ENCODE measurements at places on chromosomes 16 and 17. TPM values are rescaled to one million over a fixed set of nuclear protein-coding genes. Genes with fewer than 3 reads are reported as not detected.

Gene IL17C
- not detected for total RNA-seq

Gene NPIPB5
- 352 TPM for total RNA-seq

Gene CLDN6
- not detected for total RNA-seq

Gene PKMYT1
- 1.5 TPM for total RNA-seq

DNA sequence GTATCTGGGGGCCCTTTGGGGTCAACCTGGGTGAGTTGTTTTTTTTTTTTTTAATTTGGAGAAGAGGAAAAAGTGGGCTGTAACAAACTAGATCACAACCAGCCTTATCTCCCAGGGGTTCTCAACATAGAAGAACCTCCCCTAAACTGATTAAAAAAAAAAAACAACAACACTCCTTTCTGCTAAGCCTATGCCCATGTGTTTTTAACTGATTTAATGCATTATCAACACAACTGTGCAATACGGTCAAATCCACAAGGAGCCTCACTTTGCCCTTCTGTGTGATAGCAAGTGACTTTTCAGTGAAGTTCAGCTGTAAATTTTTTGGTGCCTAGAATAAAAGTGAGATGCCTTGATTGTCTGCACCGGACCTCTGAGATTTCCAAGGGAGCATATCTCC, 646 bp downstream of the MYH11 start:
- no peak for DNase-seq

All from aorta (tissue), 5 donors.